NCI-H2171 treated with DMSO at 0.1 percent for 48 hours (cell line): ENCODE measurements at places on chromosomes 6 and 20.

- no peak for DNase-seq
These were observed 103.4 kb upstream of the FRMD1 start for GRCh38 chr6:168182366-168182765.

GRCh38 chr6:68046756-68047155, 588.3 kb upstream of the ADGRB3 start:
- no peak for DNase-seq

- peak; percentile 91 for DNase-seq
These were observed at the start of gene GFOD1 for GRCh38 chr6:13487122-13488014. Gene GFOD1, minus strand, starts transcription at chr6:13487600. Its CDS starts 710 bp downstream, at chr6:13486890.

DNA sequence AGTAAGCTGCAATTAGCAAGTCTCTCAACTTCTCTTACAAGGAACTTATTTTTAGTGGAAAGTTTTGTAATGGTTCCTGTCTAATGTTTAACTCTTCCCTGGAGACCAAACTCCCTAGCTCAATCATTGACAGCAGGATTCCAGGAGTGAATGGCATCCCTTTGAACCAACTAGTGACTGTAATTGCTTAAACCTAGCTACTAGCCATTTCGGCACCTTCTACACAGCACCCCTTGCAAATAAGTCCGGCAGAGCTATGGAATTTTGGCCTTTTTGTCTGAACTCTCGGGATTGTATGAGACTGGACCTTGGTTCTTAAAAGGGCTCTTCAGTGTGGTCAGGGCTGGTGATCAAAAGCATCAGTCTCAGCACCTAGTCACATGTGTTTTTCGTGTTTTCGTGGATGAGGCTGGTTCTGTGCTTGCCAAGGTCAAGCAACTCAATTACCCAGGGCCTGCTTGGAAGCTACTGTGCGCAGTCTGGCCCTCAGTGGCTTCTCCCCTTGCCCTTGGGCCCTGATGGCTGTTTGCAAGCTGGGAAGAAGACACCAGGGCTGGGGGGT, 135.3 kb upstream of the NEDD9 start:
- no peak for DNase-seq

- peak; percentile 76 for DNase-seq
These were observed 290.4 kb upstream of the SULF2 start for GRCh38 chr20:48075591-48076174.

GRCh38 chr20:56181583-56181982, 66.9 kb upstream of the MC3R start:
- DNase-seq: no peak

- DNase-seq: no peak
These were observed 56.2 kb downstream of the BMP7 start for GRCh38 chr20:57210054-57210910.

DNA sequence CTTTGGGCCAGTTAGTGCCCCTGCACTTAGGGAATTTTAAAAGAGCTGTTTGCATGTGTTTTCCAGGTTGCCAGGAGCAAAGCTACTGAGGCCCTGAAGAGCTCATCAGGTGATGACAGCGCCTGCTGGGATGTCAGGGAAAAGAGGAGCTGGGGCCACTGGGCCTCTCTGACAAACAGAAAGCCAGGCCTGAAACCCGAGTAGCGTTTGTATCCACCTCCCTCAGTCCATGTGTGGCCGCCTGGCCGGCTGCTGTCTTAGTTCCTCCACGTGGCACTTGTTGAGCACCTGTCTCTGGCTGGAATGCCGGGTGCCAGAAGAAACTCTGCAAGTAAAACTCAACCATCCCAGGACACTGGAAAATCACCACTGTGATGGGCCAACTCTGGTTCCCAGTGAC, 601.2 kb downstream of the CDH26 start:
- no peak for DNase-seq

- DNase-seq: no peak
These were observed 9.7 kb downstream of the TIAM2 start for GRCh38 chr6:155004576-155005372.

DNA sequence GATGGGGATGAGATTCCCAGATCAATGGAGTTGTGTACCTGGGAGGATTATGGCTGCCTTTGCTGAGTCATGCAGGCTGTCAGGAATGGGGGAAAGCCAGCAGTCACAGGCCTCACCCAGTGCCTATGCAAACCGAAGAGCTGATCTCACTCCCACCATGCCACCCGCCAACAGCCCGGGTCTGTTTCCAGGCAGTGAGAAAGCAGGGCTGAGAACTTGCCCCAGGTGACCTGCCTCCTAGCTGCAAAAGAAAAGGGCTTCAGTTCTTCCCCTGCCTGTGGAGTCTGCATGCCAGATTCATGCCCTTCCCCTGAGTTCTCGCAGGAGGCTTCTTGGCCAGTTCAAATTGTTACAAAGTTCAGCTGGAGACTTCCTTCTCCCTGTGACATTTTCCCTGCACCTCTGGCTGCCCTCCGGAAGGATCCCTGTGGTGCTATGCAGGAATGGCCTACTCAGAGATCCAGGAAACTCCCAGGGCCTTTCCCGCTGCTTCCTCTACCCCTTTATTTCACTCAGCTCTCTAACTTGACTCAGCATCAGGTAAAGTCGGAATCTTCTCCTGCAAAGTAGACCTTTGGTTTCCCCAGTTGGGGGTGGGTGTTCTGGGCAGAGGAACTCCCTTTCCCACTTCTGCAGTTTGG, 71.5 kb upstream of the B3GAT2 start:
- DNase-seq: no peak
